ENCODE measurements at places on chromosomes 11 and 22.

- no peak for DNase-seq
Measured at GRCh38 chr22:43829904-43830851, 18.1 kb upstream of the EFCAB6 start.

DNA sequence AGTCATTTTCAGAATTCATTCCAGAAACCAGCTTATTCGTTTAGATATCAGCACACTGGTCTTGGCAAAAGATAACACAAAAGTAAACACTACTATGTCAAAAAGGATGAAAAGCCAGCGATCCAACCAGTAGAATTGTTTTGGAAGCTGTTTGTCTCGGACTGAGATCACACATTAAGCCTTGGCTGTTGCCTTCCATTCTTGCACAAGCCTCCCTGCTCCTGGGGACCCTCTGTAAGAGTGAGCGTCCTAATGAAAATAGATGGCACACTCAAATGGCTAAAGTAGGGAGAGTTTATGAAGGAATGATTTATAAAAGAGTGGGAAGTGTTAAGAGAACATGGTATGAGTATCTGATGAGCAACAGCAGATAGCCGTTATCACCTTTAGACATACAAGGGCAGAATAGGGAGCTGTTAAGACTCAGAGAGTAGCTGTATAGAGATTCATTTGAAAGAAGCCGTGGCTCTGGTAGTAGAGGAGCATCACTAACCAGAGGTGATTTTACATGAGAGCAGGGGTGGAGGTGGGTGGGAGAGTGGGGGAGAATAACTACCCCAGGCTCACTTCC lies 25.2 kb downstream of the PDE3B start:
- no peak for DNase-seq

DNA sequence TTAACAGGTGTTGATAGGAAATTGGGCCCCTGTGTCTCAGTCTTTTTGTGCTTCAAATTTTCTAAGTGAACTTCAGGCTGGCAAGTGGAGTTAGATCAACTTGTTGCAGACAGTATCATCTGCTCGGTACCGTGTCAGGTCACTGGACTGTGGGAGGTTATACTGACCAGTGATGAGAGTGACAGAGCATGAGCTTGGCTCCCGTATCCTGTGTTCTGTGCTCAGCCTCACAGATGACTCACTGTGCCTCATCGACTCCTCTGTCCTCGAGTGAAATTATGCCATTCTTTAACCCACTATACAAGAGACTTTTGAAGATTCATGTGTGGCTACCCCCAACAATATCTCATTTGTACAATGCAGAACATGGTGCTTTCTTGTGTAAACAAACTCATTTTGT lies 7.9 kb downstream of the GRAP2 start:
- no peak for DNase-seq

GRCh38 chr11:101523634-101524260 lies 60.1 kb downstream of the TRPC6 start:
- DNase-seq, result no peak

DNA sequence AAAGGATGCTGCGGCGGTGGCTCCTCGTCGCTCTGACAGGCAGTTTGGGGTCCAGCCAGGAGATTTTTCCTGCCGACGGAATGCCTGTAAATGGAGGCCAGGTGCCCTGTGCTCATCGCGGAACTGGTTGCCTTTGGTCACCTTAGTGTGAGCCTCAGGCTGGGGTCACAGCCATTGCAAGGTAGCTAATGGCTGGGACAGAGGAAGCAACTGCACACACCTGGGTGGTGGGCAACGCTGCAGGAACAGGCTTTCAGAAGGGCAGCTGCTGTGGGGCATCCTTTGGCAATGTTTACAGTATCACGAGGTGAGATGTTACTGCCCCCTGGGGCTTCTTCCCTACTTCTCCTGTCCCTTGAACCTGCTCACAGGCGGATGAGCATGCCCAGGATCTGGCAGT lies 205.5 kb downstream of the GRIK4 start:
- no peak for DNase-seq

- DNase-seq, result no peak
Measured at GRCh38 chr11:23134627-23135026, 274.4 kb upstream of the CCDC179 start.

DNA sequence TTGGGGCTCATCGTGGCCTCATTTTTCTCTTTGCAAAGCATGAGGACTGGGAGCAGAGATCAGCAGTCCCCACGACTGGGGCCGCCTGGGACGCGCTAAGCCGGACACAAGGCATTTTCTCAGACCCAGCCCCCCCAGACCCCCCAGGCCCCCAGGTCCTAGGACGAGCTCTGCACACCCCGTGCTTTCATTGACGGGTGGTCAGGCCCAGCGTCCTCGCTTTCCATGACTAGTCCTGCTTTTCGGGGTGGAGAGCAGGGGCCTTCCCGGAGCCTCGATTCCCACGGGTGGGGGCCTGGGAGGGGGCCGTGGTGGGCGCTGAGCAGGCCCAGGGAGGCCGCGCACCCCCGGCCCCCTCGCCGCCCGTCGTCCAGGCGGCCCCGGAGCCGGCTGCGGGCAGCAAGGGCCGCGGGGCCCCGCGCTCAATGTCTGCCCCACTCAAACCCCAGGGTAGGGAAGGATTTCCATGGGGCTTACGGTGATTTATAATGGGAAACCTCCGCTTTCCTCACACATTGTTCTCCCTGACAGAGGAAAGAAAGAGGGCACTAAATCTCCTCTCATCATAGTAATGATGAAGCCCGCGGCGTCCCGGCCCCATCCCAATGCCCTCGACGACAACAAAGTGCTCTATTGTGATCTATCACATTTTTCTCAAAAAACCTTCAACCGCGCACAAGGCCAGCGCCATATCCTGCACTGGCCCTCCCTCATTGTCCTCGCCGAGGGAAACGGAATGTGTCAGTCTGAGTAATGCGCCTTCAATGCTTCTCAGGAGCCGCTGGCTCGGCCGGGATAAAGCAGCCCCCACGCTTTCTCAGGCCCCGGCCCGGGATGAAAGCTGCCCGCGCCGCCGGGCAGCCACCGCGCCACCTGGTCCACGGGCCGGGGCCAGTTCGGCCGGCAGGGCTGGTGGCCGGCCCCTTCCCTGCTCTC lies 10.4 kb upstream of the LINC01488 start:
- no peak for DNase-seq

- DNase-seq, result no peak
Measured at GRCh38 chr11:63711838-63712237, 30.5 kb downstream of the RTN3 start.

GRCh38 chr11:68303083-68303482 lies 9.3 kb upstream of the LRP5 start:
- DNase-seq, result no peak

- no peak for DNase-seq
Measured at GRCh38 chr11:119523539-119524157, 100.7 kb upstream of the THY1 start.

- DNase-seq, result no peak
Measured at GRCh38 chr11:70067036-70067435, 11.1 kb upstream of the ANO1 start.

GRCh38 chr11:124475265-124475664 lies 29.8 kb upstream of the OR8B8 start:
- DNase-seq, result no peak

- DNase-seq, result no peak
Measured at GRCh38 chr11:91124363-91124762, 901.5 kb upstream of the CHORDC1 start.

- peak; percentile 80 for DNase-seq
Measured at GRCh38 chr11:102495161-102496042, 35.1 kb downstream of the MMP7 start.

GRCh38 chr11:120131941-120132644 lies 5.8 kb downstream of the TRIM29 start:
- no peak for DNase-seq

- no peak for DNase-seq
Measured at GRCh38 chr22:29917052-29917902, 34.3 kb downstream of the MTMR3 start.

GRCh38 chr11:117535201-117535849 lies 207.7 kb downstream of the CEP164 start:
- DNase-seq, result no peak

- DNase-seq, result no peak
Measured at GRCh38 chr11:198236-198806, 5.4 kb downstream of the SCGB1C1 start.

- no peak for DNase-seq
Measured at GRCh38 chr11:112734207-112734606, 227.0 kb upstream of the NCAM1 start.

DNA sequence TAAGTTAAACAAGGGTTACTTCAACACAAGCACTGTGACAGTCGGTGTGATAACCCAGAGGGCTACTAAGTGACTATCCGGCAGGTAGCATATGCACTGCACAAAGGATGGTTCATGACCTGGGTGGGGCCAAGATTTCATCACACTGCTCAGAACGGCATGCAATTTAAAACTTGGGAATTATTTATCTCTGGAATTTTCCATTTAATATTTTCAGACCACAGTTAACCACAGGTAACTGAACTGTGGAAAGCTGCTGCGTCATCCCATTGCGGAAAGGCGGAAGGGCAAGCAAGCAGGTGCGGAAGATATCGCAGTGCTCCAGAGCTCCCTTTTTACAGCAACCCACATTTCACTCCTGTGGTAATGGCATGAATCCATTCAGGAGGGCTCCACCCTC lies 540.8 kb downstream of the INSC start:
- no peak for DNase-seq

DNA sequence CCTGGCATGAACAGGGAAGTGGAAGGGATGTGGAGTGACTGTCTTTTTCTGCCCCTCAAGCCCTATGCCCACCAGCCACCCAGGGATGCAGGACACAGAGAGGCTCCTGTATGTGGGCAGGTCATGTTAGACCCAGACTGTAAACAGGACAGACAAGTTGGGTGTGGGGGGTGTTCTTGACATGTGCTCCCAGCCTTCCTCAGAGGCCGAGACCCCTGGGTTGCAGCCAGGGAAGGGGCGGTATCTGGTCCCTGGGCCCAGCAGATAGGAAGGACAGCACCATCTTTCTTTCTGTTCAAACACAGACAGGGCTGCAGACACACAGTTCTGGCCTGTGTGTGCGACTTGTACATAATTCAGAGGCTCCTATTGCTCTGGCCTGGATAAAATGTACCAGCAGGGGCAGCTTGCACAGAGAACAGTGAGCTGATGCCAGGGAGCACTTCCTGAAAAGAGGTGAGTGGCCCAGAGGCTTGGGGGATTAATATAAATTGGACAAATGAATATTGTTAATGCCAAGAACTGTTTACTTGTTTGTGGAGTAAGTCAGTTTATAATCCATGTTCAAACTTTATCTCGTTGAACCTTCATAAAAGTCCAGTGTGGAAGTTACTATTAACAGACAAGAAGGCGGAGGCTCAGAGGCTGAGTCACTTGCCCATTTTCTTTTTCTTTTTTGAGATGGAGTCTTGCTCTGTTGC lies 16.6 kb downstream of the GDPD5 start:
- DNase-seq, result no peak

GRCh38 chr22:30167296-30167695 lies 79.3 kb downstream of the LIF start:
- DNase-seq, result no peak

GRCh38 chr11:104957280-104957679 lies 11.1 kb downstream of the CASP4 start:
- no peak for DNase-seq

DNA sequence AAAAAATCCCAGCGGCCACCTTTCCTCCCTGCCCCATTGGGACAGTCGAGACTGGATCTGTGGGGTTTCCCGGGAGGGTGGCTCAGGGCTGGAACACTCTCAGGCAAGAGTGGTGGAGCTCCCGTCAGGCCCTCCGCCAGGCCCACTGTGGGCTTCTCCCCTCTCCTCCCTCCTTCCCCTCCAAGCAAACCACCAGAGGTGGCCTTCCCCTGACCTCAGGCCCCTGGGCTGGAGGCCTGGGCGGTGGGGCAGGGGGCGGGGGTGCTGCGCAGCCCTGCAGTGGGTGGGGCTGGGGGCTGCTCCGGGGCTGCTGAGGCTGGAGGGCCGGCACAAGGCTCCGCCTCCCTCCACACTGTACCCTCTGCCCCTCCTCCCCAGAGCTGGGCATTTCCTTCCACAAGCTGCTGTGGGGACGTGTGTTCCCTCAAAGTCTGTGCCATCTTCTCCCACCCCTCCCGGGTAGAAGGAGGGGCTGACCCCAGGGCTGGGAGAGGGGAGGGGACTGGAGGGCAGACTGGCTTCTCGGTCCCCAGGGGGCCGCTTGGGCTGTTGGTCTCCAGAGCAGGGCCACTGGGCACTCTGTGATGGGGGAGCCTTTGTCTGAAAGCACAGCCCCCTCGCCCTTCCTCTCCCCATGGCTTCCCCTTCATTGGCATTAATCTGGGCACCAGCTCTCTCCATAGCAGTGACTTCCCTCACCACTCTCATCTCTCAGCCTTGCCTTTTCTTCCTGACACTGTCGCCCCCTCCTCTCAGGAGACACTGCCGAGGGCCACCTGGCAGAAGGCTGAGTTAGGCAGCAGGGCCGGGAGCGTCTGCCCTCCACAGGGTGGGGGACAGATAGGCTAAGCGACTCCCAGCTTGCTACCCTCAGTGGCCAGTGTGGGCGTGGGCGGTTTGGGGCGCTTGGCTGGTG lies 7.1 kb downstream of the RCOR2 start:
- no peak for DNase-seq

DNA sequence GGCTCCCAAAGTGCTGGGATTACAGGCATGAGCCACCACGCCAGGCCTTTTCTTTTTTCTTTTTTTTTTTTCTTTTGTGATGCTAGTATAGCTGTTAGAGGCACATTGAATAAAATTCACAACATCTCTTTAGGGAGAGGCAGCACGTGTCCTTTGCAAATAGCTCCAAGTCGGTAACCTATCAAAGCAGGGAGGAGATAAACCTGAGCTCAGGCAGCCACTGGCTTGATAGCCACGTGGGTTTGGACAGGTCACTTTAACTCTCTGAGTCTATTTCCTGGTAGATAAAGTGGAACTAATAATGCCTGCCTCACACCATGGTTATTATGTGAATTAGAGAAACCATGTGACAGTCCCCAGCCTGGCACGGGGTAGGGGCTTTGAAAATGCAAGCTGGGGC lies 43.1 kb upstream of the ATXN10 start:
- DNase-seq, result no peak

- no peak for DNase-seq
Measured at GRCh38 chr11:66854729-66855211, 2.1 kb upstream of the LRFN4 start.

GRCh38 chr11:6353367-6353987 lies 33.2 kb upstream of the CAVIN3 start:
- DNase-seq, result peak; percentile 65

- DNase-seq, result peak; percentile 26
Measured at GRCh38 chr11:60389279-60389910, 6.9 kb upstream of the MS4A14 start.

DNA sequence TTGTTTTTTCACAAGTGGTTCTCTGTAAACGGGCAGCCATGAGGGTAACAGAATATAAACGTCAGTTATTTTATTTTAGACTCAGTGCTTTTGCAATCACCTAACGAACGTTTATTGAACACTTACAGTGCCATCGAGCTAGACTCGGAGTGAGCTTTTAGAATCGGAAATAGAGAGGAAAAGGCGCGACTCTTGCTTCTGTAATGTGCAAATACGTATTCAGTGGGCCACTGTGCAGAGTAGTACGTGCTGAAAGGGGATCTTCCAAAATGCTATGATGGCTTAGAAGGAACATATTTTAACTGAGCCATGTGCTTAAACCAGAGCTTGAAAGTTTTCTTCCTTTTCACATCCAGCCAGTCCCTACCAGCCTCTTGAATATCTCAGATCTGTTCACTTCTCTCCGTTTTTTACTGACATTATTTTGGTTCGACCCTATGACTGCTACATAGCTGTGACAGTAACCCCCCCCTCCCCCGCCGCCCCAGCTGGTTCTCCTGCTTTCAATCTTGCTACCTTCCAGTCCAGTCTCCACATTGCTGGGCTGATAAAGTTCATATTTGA lies 468 bp downstream of the DDIAS start:
- DNase-seq, result no peak

- no peak for DNase-seq
Measured at GRCh38 chr11:86749821-86750401, 50.4 kb upstream of the PRSS23 start.

All from CD4-positive, alpha-beta T cell treated with Interleukin-21 for 1 hour (primary cell).